ENCODE measurements at places on chromosomes 1 and 21.

DNA sequence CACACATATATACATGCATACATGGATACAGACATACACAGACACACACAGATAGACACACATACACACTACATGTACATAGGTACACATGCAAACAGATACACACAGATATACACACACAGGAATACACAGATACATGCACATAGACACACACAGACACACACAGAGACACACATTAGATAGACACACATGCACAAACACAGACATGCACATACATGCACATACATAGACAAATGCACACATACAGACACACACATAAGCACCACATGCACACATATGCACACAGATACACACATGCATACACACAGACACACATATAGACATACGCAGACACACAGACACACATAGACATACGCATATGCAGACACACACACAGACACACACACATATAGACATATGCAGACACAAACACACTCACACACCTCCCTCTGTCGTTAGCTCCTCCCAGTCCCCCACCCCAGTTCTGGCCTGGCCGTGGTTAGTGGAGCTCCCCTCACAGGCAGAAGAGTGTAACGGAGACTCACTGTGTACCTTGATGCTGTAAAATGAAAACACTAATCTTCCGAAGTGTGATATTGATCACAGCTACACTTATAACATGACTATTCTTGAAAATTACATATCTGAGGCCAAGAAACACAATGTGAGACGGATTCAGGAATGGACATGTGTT, 7.6 kb downstream of the UBASH3A start:
- no peak for DNase-seq

GRCh38 chr1:64650411-64650810, 94.5 kb upstream of the RAVER2 start:
- no peak for DNase-seq

GRCh38 chr1:23019863-23020625, 776 bp downstream of the KDM1A start:
- no peak for DNase-seq

DNA sequence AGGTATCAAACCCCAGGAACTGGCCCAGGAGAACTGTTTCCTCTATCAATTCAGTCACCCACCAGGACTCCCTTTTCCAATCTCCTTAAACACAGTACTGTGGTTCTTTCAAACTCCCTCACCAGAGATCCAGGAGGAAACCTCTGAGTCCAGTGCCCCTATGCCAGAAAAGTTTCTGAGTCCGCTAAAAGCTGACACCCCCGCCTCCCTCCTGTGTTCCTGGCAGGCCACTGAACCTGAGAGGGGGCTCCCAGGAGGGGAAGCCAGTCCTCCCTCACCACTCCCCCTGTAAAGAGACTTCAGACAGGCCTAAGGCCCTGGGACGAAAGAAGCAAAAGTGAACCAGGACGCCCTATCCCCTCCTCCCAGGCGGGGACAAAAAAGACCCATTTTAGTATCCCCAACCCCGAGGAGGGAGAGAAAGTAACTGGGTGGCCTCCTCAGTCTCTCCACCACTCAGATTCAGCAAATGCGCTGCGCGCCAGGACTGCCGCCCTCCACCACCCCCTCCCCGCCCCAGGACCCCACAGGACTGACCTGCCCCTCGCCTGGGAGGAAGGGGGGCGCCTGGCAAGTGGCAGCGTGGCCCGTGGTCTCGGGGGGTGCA, 624 bp downstream of the SLC41A1 start:
- no peak for DNase-seq

- DNase-seq = no peak
Measured at GRCh38 chr1:92975551-92976232, 14.4 kb upstream of the DIPK1A start.
